ENCODE measurements at places on chromosomes 1 and 21.

- DNase-seq = no peak
Observed at GRCh38 chr21:33936301-33937038, 20.9 kb upstream of the ATP5PO start.

GRCh38 chr1:206070627-206071304 is 17.8 kb downstream of the RHEX start:
- no peak for DNase-seq

- DNase-seq = no peak
Observed at GRCh38 chr1:232622981-232623380, 7.0 kb downstream of the SIPA1L2 start.

GRCh38 chr1:95991787-95992520 is 729.6 kb upstream of the PTBP2 start:
- no peak for DNase-seq

DNA sequence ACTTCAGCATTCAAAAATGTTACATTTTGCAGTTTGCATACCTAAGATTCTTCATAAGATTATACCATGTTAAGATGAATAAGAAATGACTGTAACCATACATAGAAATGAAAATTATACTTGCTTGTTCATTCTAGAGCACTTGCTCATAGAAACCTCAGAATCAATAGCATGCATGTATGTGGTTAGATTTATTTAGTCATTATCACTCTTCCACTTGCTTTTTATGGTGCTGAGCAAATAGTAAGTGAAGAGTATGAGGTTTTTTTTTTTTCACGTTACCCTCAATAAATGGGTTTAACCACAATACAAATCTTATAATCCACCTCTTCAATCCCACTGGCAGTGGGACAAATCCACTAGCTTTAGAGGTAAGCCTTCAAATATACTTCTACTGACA is 84.7 kb downstream of the LRRC53 start:
- peak; percentile 21 for DNase-seq

DNA sequence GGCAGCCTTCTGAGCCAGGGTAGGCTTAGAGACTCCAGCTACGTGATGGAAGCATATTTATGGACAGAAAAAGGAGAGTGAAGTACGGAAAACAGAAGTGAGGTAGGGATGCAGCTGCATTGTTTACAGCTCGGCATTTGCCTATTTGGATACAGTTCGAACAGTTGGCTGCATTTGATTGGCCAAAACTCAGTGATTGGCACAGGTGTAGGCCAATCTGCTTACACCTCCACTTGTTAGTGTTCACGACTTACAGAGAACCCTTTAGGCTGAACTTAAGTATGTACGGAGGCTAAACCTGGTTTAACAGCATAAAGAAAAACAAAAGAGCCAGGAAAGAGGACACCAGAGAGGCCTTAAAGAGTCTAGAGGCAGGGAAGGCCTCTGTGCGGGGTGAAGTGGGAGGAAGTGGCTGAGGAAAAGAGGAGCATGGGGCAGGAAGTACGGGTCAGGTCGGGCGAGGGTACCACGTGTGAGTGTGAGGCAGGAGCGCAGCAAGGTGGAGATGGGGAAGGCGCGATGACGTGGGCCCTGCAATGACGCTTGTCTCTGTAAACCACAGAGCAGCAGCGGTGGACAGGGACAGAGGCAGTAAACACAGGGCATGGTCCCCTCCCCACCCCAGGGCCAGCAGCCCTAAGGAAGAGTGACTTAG is 32.0 kb downstream of the RSPH1 start:
- DNase-seq = no peak

DNA sequence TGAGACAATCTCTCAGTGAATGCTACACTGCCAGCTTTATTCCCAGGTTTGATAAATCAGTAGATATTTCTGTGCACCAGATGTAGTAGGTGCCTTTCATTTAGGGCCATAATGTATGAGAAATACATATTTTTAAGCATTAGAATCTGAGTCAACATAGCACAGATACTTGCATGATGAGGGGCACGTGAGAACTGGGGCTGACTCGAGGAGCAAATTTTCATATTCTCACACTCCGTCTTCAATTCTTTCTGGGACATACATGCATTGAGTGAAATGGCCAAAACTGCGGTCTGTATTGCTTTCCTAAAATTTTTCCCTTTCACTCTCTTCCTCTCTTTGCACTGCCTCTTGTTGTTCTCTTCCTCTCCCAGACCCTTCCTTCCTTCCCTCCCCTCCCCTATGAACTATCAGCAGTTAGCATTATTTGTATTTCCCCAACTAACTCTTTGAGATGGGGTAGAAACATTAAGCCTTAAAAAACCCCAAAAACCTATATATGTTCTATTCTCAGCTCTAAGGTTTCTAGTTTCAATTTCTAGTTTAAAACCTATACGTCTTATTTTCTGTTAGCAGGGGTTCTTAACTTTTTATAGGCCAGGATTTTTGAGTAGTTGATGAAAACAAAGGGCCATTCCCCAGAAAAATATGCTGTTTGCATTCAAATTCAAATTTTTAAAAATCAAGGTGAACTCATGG is 289.1 kb downstream of the PTBP2 start:
- no peak for DNase-seq

DNA sequence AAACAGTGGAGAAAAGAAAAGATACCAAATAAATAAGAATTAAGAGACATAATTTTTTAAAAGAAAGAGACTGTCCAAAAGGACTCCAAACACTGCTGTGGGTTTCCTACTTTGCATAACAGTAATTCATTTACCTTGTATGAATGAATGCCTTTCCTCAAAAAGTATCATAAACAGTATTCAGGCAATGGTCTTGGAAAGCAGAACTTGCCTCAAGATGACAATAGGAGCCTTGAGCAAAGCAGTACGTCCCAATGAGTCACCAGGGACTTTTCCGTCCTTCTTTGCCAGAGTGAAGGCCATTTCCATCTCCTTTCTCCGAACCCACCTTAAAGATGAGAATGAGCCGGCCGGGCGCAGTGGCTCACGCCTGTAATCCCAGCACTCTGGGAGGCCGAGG is 186.4 kb downstream of the ZBTB18 start:
- no peak for DNase-seq

DNA sequence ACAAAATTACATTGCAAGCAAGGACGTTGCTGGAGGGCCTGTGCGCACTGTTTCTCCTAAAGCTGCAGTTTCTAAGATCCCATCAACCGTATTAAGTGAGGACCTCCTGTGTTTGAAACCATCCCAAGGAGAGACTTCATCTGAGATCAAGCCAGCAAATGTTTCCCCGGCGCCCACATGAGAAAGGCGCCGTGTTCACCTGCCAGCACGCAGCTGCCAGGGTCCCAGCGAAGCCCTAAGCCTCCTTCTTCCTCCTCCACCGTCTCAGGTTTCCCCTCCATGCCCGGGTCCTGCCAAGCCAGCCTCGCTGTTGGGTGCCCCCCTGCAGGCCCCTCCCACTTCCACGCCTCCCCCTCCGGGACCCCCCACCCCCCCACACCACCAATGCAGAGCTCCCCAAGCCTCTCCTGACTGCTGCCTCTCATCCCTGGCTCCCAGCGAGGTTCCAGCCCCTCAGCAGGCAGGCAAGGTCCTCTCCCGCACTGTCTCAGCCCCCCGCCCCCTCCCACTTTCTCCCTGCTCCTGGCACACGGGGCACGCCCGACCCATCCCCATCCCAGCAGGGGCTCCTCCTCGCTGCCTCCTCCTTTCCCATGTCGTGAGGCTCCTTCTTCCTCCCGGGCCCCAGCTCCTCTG is 8.6 kb upstream of the TFF1 start:
- no peak for DNase-seq

GRCh38 chr1:194469282-194469681 is 1282.9 kb upstream of the B3GALT2 start:
- no peak for DNase-seq

GRCh38 chr1:192627901-192628300 is 8.0 kb upstream of the RGS13 start:
- no peak for DNase-seq

DNA sequence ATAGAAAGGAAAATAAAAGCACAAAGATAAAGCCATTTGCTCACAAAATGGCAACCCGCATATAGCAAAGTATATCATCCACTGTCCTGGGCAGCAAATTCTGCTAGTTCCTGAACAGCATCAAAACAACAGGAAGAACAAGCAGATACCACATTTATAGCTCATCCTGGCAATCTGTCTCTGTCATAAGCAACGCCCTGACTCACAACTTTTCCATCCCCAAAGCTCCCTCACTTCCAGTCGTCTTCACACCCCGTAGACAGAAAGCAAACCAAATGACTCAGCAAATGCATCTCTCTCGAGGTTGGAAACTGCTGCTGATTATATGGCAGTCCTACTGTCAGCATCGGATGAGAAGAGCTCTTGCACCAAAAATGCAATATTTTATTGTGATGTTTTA is 65.8 kb downstream of the AK5 start:
- DNase-seq = peak; percentile 64

- DNase-seq = no peak
Observed at GRCh38 chr21:38903690-38904139, 98.0 kb downstream of the ETS2 start.

DNA sequence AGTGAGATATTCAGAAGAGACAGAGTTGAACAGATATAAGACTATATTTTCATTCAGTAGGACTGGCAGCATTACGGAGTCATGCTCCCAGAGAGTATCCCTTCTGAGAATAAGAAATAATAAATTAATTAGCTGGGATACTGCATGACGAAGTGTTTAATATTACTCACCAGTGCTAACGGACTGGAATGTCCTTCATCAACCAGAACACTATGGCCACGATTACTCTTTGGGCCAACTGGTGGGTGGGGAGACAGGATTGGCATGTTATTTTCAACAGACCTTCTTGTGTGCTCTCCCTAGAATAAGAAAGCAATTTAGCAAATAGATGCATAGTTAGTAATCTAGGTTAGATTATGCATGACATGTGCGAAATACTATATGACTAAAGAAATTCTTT is 32.4 kb downstream of the ERICH3 start:
- no peak for DNase-seq

DNA sequence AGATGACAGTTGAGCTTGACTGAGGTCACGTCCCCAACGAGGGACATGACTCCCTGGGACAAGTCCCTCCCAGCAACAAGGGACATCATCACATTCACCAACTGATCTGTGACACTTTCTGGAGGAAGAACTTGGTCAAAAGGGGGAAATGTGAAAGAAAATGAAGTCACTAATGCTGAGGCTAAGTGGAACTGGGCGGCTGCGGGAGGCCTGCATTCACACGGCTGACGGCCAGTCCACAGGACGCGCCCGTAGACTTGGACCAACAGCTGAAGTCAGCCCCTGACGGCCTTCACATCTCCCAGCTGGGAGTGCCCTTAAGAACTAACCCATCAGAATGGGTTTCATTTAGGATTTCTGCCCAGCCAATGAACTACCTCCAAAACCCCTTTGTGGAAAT is 26.6 kb downstream of the POFUT2 start:
- DNase-seq = no peak

DNA sequence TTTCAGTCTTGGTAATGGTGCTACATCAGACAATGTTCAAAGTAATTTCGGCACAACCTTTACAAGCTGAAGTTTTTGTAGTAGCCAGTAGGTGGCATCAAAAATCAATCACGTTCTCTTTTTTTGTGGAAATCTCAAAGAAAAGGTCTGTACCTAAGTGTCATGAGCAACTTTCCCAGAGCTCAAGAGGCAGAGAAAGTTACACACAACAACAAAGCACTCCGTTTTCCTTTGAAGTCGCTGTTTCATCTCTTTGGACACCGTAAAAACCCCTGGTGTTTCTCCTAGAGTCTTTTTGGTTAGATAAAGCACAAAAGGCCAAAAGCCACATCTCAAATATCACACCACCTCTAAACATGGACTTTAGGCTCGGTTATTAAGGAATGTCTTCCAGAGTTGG is 131.6 kb downstream of the LHX8 start:
- peak; percentile 71 for DNase-seq

DNA sequence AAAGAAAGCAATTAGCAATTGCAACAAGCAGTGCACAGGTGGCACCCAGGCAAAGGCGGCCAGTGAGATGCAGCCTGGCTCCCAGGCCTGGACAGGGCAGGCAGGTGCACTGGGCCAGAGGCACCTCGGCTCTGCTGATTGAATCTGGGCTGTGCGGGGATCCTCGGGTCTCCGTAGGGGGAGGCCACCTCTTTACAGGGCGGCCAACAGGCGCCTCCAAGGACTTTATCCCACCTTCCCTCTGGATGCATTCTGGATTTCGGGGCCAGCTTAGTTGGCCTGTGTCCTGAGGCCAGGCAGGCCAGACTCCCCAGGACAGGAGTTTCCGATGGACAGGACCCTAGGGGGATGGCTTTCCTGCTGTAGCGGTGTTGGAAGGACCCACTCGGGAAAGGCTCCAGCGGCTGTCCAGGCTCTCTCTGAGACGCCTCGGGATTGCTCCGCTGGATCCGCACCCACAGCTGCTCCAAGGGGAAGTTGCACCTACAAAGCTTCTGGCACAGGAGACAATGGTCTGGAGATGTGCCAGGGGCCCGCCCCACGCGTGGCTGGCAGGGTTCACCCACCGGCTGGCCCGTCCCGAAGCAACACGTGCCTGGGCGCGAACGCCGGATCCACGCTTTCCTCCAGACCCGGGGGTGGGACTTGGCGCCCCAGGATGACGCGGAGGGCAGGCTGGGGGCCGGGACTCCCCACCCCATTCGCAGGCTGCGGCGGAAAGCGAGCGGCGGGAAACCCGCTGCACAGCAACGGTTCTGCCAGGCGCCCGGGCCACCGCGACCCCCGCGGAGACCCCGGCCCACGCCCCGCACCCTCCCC is 810 bp downstream of the SLC19A1 start:
- DNase-seq = peak; percentile 72

GRCh38 chr1:119141020-119141424 is 569 bp upstream of the WARS2 start:
- peak; percentile 15 for DNase-seq

DNA sequence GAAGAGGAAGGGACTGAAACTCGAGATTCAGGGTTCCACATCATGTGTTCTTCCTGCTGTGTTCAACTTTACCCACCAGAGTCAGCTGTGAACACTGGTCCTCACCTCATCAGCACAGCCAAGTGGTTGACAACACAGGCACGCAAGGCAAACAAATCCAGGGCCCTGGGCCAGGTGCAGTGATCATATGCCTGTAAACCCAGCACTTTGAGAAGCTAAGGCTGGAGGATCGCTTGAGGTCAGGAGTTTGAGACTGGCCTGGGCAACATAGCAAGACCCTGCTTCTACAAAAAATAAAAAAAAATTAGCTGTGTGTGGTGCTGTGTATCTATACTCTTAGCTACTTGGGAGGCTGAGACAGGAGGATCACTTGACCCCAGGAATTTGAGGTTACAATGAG is 8.4 kb upstream of the XKR8 start:
- no peak for DNase-seq

DNA sequence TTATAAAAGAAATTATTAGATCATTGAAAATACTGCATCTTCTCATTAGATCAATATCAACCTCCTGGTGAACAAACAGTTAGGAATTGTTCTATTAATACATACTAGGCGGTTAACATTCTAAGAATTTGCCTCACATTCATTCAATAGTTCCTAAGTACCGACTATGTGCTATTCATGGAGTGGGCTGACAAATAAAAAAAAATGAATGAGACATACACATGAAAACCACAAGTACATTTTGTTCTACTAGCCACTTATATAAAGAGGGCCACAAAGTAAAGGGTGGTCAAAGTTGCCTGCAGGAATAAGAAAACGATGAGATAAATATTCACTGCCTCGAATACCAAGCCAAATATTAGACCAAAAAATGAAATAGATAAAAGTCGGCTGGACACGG is 294.4 kb downstream of the SDCCAG8 start:
- DNase-seq = no peak
